Thyroid gland (tissue), 4 donors: ENCODE measurements at places on chromosomes 5 and 9. TPM values are rescaled to one million over a fixed set of nuclear protein-coding genes. Genes with fewer than 3 reads are reported as not detected.

- no peak overlapping the region for H3K27ac ChIP-seq
- no peak for DNase-seq
- H3K4me1 ChIP-seq, result peaks cover 7% of the 10 kb centered on the region
- no peaks in the 10 kb centered on the region for H3K36me3 ChIP-seq
- no peak overlapping the region for H3K4me3 ChIP-seq
These were observed 147.1 kb upstream of the SLC12A2 start for GRCh38 chr5:127936439-127936972.

EPB41L4B gene
- 71.6 TPM for total RNA-seq

FBXL7 gene
- 10.7 TPM for total RNA-seq

GRCh38 chr5:128290152-128290858 is 206.7 kb downstream of the SLC12A2 start:
- H3K4me3 ChIP-seq, result no peak overlapping the region
- no peak for DNase-seq
- H3K36me3 ChIP-seq, result no peaks in the 10 kb centered on the region
- H3K27me3 ChIP-seq, result no peaks in the 10 kb centered on the region
- H3K27ac ChIP-seq, result no peak overlapping the region
- no peaks in the 10 kb centered on the region for H3K4me1 ChIP-seq

PCDHGA9 gene
- total RNA-seq, result 10.3 TPM

TRPM6 gene
- total RNA-seq, result 0.83 TPM

DNA sequence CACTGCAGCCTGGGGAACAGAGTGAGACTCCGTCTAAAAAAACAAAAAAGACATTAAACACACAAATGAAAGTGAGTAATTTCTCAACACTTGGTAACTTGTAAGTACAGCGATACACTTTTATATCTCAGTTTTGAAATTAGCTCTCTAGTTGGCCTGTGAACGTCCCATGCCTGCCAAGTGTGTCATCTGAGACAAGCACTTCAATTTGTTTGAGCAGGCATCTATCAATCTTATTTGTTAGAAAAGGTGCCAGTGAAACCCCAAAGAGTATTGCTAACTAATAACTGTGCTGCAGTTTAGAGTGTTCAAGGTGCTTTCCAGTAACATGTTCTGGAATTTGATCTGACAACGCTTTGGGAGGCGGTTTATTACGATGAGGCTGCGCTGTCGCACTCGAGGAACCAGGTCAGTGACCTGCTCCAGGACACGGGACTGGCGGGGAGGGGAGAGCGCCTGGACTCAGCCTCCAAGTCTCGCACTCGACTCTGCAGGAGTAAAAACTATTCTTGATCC is 1.1 kb upstream of the SPIN1 start:
- peak; percentile 76 for DNase-seq
- H3K4me3 ChIP-seq, result peak overlapping the region; percentile 63
- peak overlapping the region; percentile 90 for H3K27ac ChIP-seq
- no peaks in the 10 kb centered on the region for H3K36me3 ChIP-seq
- H3K4me1 ChIP-seq, result peaks cover 16% of the 10 kb centered on the region

GRCh38 chr5:87361031-87361445 is 51.7 kb downstream of the CCNH start:
- H3K4me1 ChIP-seq, result no peaks in the 10 kb centered on the region
- H3K4me3 ChIP-seq, result no peak overlapping the region
- H3K27me3 ChIP-seq, result no peaks in the 10 kb centered on the region
- no peak for DNase-seq
- no peak overlapping the region for H3K27ac ChIP-seq

EGFLAM gene
- 3.5 TPM for total RNA-seq

DNA sequence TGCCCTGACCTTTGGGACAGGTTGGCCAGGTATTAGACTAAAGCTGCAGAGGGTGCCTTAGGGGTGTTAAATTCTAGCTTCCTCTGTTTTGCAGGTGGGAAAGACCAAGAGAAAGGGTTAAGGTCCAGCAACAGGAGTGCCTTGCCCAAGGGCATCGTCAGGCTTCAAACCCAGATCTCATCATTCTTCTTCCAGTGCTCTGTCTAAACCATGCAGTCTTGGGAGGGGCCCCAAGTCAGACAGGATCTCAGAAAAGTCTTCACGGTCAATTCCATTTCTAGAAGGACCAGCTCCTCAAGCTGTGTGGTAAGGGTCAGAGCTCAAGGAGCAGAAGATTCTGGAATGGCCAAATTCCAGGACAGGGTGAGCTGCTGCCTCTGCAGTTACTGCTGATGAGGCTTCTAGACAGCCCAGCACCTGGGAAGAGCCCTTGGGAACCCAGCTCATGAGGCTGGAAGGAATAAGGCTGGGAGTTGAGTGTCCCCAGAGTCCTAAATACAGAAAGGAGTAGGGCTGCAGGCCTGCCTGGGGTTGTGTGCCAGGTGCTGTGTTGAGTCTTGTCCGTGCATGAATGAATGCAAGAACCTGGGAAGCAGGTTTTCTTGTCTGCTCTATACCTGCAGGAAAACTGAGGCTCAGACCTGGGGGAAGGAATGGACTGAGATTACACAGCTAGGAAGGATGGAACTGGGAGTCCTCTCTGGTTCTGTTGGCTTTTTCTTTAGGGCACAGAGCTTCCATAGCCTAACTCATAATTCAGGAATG is 69.3 kb downstream of the WWC1 start:
- H3K36me3 ChIP-seq, result no peaks in the 10 kb centered on the region
- no peak for DNase-seq
- H3K27ac ChIP-seq, result no peak overlapping the region
- H3K4me3 ChIP-seq, result no peak overlapping the region
- peaks cover 29% of the 10 kb centered on the region for H3K4me1 ChIP-seq

DNA sequence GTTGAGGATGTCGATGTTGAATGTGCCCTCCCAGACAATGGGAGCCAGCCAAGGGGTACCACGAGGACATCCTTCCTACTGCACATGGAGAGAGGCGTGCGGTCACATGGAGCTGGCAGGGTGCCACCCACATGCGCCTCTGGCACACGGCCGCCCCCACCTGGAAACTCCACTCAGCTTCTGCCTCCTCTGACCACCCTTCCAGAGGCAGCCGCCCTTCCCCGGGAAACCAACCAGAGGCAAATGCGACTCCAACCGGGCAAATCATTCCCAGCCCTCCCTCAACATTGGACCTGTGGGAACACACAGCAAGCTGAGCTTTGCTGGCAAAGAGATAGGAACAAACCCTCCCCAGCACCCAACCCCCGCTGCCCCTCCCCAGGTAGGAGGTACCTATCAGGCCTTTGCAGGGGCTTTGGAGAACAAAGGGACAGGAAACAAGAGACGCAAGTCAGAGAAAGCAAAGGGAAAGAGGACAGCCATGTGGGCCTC is 17.5 kb downstream of the ABO start:
- H3K36me3 ChIP-seq, result no peaks in the 10 kb centered on the region
- peaks cover 43% of the 10 kb centered on the region for H3K4me1 ChIP-seq
- H3K27ac ChIP-seq, result peak overlapping the region; percentile 77
- H3K4me3 ChIP-seq, result no peak overlapping the region
- DNase-seq, result peak; percentile 77

DNA sequence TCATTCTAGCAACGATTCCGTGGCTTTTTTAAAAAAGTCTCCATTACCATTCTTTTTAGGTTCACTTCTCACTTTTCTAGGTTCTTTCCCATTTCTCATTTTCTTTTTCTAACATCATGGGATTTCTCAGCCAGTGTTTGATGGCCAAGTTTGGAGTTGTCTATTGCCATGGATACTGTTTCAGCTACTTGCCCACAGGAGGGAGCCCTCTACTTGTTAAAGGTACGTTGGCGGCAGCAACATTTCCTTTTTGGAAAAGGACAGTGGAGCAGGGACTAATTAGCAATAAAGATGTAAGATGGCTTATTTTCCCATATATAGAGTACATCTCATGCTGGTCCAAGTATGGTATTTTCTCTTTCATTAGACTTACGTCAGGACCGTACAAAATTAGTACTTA is 2257.5 kb upstream of the C9orf72 start:
- H3K36me3 ChIP-seq, result no peaks in the 10 kb centered on the region
- no peak for DNase-seq
- H3K4me3 ChIP-seq, result no peak overlapping the region
- H3K27me3 ChIP-seq, result no peaks in the 10 kb centered on the region
- H3K27ac ChIP-seq, result no peak overlapping the region

QRFP gene
- total RNA-seq, result not detected

DNA sequence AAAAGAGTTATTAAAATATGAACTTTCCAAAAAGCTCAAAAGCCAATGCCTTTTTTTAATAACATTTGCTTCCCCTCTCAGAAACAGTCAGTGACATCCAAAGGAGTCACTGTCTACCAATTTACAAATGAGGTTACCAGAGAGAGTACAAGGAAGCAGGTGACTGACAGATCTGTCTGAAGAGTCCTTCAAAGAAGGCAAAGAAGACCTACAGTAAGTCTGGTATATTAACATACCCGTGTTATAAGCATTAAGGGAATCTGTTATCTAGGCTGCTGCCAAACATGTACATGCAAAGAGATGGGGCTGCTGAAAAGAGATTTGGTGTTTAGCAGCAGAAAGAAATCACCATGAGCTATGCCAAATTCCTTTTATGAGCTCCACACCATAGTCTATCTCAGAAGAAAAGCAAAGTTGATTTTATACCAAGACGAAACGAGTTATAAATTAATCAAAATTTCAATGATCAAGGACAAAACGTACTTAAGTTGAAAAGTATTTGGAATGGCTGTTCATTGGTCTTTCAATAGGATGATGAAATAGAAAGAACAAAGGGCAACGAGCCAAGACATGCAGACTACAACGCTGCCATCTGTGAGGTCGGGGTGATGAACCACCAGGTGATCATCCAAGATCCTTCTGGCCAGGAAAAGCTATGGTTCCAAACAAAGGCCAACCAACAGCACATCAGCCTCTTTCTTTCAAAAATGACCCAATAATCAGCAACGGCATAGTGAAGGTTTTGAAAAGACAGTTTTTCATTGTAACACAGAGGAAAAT is 8.1 kb downstream of the PRELID2 start:
- no peaks in the 10 kb centered on the region for H3K36me3 ChIP-seq
- no peaks in the 10 kb centered on the region for H3K27me3 ChIP-seq
- DNase-seq, result no peak
- no peak overlapping the region for H3K27ac ChIP-seq

SGTB gene
- 5.3 TPM for total RNA-seq

STPG3 gene
- not detected for total RNA-seq

GRCh38 chr5:41009232-41009631 is 61.9 kb downstream of the MROH2B start:
- no peak for DNase-seq
- no peak overlapping the region for H3K27ac ChIP-seq
- no peaks in the 10 kb centered on the region for H3K4me1 ChIP-seq
- no peaks in the 10 kb centered on the region for H3K36me3 ChIP-seq
- no peak overlapping the region for H3K4me3 ChIP-seq

SLC22A4 gene
- 0.78 TPM for total RNA-seq

UBE2B gene
- 83.2 TPM for total RNA-seq

GRCh38 chr5:158676642-158677469 is 422.9 kb downstream of the EBF1 start:
- no peaks in the 10 kb centered on the region for H3K4me1 ChIP-seq
- no peaks in the 10 kb centered on the region for H3K27me3 ChIP-seq
- peak; percentile 17 for DNase-seq
- no peak overlapping the region for H3K27ac ChIP-seq

- H3K27me3 ChIP-seq, result no peaks in the 10 kb centered on the region
- no peaks in the 10 kb centered on the region for H3K36me3 ChIP-seq
- H3K27ac ChIP-seq, result peak overlapping the region; percentile 89
- no peak for DNase-seq
These were observed 7.0 kb downstream of the NOTCH1 start for GRCh38 chr9:136538599-136539426.

DNA sequence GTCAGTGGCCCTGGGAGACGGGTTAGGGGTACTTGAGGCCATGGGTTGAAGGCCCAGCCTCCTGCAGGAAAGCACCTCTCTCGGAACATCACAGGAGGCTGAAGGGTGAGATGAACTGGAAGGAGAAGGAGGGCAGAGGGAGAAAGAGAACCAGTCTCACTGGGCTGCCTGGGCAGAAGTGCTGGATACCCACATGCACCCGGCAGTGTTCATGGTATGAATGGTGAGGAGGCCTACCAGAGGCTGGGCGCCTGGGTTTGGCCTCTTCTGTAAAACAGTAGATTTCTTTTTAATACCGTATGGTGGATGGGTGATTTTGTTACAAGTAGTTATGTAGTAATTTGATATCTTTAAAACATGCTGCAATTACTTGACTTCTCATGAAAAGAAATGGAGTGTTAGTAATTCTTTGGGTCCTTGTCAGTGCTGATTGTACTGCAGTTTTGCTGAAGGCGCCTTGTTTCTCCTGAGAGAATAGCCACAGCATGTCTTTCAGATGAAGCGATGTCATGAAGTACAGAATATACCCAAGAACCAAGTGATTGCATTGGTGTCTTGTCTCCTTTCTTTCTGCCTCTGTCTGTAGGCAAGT is 258.6 kb downstream of the FANCC start:
- DNase-seq, result no peak
- H3K36me3 ChIP-seq, result peaks cover 9% of the 10 kb centered on the region
- H3K4me3 ChIP-seq, result no peak overlapping the region

- no peaks in the 10 kb centered on the region for H3K4me1 ChIP-seq
- H3K36me3 ChIP-seq, result no peaks in the 10 kb centered on the region
- no peak overlapping the region for H3K27ac ChIP-seq
- H3K4me3 ChIP-seq, result no peak overlapping the region
- DNase-seq, result no peak
- no peaks in the 10 kb centered on the region for H3K27me3 ChIP-seq
These were observed 5.2 kb upstream of the ZDHHC11 start for GRCh38 chr5:855771-856530.

F2RL2 gene
- total RNA-seq, result 0.33 TPM

DNA sequence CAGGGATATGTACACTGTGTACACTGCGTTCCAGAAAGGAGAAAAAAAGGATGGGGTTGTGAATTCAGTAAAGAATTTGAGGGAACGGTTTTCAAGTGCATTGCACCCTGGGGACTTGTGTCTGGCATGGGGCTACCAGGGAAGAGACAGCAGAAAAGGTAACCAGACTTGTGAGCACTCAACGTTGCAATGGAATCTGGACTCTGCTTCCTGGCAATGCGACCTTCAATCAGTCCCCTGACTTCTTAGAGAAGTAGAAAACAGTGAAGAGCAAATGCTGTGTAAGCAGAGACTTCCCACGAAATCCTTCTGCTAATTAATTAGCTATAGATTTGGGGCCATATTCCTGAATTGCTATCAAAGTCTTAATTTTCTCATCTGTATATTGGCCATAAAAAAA is 36.3 kb downstream of the MACIR start:
- H3K27me3 ChIP-seq, result no peaks in the 10 kb centered on the region
- DNase-seq, result no peak
- H3K27ac ChIP-seq, result no peak overlapping the region
- no peaks in the 10 kb centered on the region for H3K4me1 ChIP-seq
- H3K36me3 ChIP-seq, result no peaks in the 10 kb centered on the region

IL4 gene
- total RNA-seq, result not detected

- H3K27ac ChIP-seq, result no peak overlapping the region
- no peaks in the 10 kb centered on the region for H3K36me3 ChIP-seq
- no peaks in the 10 kb centered on the region for H3K4me1 ChIP-seq
- no peak for DNase-seq
- H3K27me3 ChIP-seq, result peaks cover 17% of the 10 kb centered on the region
These were observed 46.7 kb downstream of the PAX5 start for GRCh38 chr9:36987409-36987808.

GRCh38 chr5:139843991-139844390 is 48.4 kb downstream of the PSD2 start:
- no peak for DNase-seq
- no peaks in the 10 kb centered on the region for H3K27me3 ChIP-seq
- H3K4me1 ChIP-seq, result peaks cover 5% of the 10 kb centered on the region
- H3K27ac ChIP-seq, result no peak overlapping the region
- H3K36me3 ChIP-seq, result no peaks in the 10 kb centered on the region
